ENCODE measurements at places on chromosomes 5 and 9. TPM values are rescaled to one million over a fixed set of nuclear protein-coding genes. Genes with fewer than 3 reads are reported as not detected.

The FGFR4 gene
- total RNA-seq: 1.5 TPM

The PTPN3 gene
- 0.32 TPM for total RNA-seq

The SH2D3C gene
- 35.2 TPM for total RNA-seq

- H3K4me3 ChIP-seq: no peak overlapping the region
- no peak overlapping the region for H3K27ac ChIP-seq
- no peak for DNase-seq
These were observed 157.3 kb downstream of the C5orf15 start for GRCh38 chr5:133811168-133811567.

GRCh38 chr9:37550781-37551180, 25.4 kb downstream of the FBXO10 start:
- no peak overlapping the region for H3K27ac ChIP-seq
- H3K4me3 ChIP-seq: no peak overlapping the region
- no peak for DNase-seq
- no peaks in the 10 kb centered on the region for H3K4me1 ChIP-seq

DNA sequence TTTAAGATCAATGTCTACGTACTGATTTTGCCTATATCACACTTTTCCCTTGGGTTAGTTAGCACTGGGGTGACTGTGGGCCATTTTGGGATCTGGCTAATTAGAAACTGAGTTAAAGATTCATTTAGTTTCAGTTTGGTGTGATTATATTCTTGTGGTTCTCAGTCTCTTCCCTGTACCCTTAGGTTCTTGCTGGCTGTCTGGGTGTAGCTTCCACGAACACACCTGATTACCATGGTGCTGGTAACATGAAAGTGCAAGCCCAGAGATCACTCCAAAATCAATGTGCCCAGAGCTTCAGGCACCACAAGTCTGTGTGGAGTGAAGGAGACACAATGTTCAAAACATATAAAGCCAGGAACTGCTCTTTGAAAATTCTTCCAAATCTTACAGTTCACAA, 248.1 kb downstream of the PDE4D start:
- no peaks in the 10 kb centered on the region for H3K27me3 ChIP-seq
- H3K36me3 ChIP-seq: no peaks in the 10 kb centered on the region
- no peak for DNase-seq
